ENCODE measurements at places on chromosomes 1 and 21.

DNA sequence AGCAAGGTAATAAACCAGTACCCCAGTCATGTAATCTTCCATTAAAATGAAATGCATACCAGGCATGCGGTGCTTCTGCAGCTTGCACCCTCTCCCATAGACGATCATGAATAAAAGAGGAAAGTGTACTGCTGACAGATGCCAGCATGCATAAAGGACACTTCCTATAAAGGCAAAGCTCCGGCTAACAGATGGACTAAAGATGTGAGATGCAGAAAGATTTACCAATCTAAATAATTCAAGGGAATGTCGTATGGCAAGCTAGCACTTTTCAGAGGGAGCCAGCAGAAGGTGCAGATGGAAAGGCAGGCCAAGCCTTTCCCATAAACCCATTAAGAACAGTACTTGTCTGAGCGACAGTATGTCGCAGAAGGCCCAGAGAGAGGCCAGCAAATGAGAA, 542.0 kb downstream of the NUF2 start:
- DNase-seq = no peak

DNA sequence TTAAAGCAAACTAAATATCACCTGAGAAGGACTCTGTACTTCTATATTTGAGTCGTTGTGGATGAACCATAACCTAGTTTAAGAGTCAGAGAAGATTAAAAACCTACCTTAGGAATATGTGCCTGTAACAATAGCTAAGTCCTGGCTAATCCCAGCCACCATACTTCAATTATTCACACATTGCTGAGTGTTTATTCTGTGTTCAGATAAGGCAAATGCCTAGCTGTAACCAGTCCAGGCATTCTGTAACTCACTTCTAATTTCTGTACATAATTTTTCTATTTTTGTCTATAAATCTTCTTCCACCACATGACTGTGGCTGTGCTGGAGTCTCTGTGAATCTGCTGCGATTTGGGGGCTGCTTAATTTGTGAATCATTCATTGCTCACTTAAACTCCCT, 441.9 kb upstream of the ADAMTS5 start:
- DNase-seq = no peak

DNA sequence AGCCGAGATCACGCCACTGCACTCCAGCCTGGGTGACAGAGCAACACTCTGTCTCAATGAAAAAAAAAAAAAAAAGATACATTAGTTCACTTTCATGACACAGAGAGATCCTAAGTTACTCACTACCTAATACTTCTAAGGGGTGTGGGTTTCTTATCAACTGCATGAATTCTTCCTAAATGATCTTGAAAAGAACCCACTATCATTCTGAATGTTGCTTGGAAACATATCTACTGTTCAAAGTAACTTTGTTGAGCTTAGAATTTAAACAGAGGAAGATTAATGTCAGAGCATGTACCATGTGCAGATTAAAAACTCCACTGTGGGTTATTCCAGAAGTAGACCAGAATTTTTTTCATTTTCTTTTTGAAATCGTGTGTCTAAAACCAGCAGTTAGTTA, 241.5 kb downstream of the LTN1 start:
- no peak for DNase-seq

- DNase-seq = no peak
Observed at GRCh38 chr1:48889082-48889481, 112.4 kb upstream of the BEND5 start.

DNA sequence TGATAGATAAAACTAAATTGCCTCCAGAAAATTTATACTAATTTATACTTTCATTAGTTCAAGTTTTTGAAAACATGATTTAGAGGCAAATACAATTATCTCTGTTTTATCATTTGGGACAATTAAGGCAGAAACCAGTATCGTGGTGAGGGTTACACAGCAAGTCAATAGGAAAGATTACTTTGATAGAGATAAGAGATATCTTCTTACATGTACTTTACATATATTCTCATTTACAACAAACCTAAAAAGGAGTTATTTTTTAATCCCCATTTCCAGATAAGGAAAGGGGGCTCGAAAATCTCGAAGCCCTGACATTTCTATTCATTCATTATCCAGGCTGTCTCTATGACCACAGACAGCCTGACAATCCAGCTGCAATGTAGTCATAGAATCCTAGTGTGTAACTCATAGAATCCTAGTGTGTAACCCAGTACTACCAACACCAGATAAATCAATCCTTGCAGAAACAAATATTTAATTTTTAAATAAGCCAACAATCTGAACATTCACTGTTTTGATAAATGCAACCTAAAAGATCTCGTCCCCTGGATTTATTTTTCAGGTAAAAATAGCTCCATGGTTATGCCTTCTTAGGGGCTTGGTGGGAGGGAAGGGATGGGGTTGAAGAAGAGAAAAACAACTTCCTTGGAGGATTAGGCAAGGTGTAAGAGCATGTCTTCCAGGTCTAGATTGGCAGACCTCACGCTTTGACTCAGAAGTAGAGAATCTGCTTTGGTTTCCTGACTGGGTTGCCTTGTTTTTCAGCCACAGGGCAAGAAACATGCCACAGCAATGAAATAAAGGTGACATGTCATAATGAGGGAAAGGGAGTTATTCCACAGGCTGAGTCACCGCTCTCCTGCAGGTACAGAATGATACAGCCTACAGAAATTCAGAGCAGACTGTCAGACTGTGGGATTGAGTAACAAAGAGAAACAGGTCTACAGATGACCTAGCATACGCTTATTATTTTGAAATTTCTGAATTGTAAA, 45.6 kb downstream of the IRF2BP2 start:
- no peak for DNase-seq

DNA sequence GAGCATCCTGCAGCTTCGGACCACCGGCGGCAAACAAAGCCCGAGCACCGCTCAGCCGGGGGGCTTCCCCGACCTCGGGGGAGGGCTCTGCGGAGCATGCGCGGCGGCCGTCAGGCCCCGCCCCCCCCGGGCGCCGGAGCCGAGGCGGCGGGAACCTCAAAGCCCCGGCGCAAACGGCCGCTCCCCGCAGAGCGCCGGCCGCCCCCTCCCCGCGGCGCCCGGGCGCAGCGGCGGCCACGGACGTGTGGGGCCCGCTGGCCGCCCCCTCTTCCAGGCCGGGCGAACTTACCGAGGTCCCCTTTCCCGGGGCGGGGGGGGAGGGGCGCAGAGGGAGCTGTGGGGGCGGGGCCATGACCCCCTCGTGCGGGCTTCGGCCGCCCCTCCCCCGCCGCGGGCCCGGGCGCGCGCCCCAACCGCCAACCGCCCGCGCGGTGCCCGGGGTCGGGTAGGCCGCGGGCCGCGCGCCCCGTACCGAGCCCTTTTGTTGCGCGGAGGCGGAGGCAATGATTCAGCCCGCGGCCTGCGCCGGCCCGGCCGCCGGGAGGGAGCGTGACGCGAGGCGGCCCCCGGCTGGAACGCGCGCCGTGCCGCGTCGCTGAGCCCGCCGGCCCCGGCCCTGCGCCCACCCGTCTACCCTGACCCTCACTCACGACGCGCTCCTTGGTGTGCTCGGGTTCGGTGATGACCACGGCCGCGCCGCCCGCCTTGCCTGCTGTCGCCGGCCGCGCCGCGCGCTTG, 1.7 kb downstream of the RCC2 start:
- DNase-seq = peak; percentile 33

- no peak for DNase-seq
Observed at GRCh38 chr1:19036041-19036812, 79.8 kb upstream of the IFFO2 start.

GRCh38 chr1:32858136-32858535, 12.6 kb downstream of the FNDC5 start:
- no peak for DNase-seq

All from activated T-helper 1 cell treated with Interleukin-2 at 50 U/mL for 16 hours (primary cell).